ENCODE measurements at places on chromosomes 4 and X.

GRCh38 chr4:94370533-94371254 is 28.1 kb upstream of the HPGDS start:
- DNase-seq = no peak

DNA sequence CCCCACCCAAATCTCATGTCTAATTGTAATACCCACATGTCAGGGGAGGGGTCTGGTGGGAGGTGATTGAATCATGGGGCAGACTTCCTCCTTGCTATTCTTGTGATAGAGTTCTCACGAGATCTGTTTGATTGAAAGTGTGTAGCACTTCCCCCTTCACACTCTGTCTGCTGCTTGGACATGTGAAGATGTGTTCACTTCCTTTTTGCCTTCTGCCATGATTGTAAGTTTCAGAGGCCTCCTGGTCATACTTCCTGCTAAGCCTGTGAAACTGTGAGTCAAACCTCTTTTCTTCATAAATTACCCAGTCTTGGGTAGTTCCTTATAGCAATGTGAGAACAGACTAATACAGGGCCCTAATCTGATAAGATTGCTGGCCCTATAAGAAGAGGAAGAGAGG is 1514.8 kb downstream of the RPA4 start:
- no peak for DNase-seq

GRCh38 chr4:40962551-40963180 is 212.9 kb downstream of the NSUN7 start:
- DNase-seq = peak; percentile 36

DNA sequence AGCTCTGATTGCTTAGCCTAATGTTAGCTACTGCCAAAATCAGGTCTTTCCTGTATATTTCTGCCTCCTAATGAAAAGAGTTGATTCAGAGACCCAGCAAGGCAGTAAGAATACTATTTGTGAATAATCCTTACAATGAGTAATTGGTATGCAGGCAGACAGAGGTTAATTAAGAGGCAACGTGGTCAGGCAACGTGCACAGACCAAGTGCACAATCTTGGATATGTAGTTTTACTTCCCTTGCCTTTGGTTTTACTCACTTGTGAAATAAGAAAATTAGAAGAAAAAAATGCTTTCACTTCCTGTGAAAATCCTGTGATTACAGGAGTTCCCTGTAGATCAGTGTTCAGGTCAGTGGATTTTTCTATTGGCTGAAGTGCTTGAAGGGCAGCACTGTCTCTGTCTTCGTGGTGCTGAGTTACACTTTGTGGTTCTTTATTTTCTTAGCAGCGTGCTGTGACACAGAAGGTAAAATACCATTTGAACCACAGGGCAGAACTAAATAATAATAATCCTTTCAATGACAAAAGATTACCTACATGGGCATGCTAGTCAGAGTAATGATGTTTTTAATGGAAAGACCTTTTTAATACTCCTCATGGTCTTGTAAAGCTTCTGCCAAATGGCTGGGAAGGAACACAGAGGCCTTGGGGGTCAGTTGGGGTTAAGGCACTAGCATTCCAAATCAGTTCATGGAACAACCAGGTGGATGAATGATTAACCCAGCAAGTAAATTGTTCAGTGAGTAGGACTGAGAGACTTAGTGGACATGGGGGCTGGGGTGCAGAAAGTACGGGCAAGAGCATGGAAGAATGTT is 430.9 kb downstream of the MAPK10 start:
- peak; percentile 42 for DNase-seq

- DNase-seq = no peak
These were observed 2268.1 kb downstream of the PCDH7 start for GRCh38 chr4:32988165-32988811.

DNA sequence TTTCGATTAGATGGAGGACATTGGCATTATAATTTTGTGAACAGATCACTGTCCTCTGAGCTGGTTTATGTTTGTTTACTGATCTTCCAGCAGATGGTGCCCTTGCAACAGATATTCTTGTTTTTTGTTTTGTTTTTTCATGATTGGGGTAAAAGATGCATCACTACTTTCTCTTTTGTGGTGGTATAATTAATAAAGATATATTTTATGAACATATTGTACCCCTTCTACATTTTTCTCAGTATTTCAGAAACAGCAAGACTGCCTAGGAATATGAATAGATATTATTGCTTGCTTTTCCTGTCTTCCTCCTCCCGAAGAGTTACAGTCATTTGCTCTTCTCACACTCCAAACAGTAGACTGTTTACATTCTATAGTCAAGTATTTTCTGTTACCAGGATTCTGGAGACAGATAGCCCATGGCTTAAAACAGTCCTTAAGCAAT is 905.2 kb downstream of the TRAM1L1 start:
- DNase-seq = no peak

DNA sequence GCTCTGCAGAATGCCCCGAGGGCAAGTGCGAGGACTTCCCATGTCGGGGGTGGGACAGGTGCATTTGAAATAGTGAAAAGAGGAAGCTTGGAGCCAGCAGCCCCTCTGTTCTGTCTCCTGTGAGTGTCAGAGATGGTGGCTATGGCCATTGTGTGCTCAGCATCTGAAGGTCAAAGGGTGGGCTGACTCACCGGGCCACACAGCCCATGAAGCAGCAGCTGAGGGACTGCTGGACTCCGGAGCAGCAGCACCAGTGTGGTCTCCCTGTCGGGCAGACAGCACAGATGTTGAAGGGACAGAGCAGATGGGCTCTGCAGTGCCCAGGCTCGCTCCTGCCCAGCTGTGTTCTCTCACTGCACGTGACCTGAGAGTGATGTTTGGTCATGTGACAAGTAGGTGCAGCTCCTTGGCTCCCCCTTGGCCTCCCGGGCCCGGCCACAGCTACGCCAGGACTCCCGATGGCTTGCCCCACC is 53.5 kb downstream of the TBC1D14 start:
- DNase-seq = peak; percentile 13

DNA sequence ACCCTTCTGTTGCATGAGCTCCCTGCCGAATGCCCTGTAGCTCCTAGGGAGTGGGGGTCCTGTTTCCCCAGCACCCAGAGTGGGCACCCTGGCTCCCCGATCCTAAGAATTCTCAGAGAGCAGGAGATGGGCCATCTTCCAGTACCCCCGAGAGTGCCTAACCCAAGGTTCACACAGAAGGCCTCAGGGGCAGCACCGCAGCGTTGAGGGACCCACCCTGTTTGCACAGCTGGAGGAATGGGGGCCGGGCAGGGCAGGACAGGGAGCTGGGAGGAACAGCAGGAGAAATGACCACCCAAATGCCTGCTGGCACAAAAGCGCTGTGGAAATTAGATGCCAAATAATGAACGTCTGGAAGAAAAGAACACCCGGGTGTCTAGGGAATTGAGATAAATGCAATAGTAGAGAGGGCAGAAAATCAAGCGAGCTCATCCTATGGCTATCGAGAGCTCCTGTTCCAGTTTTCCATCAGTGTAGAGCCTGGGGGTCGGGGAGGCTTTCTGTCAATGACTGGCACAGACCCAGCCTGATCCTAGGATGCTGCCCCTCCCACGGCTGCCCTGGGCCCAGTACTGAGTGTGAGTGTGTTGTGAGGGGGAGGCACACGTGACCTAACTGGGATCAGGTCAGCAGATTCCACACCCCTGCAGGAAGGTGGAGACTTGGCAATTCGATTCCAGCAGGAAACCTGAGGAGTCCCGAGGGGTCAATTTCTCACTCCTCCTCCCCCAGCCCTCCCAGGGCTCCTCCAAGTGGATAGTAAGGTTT is 25.7 kb downstream of the SEPTIN6 start:
- DNase-seq = no peak

GRCh38 chrX:103817502-103817901 is 14.6 kb downstream of the RAB9B start:
- DNase-seq = peak; percentile 45

DNA sequence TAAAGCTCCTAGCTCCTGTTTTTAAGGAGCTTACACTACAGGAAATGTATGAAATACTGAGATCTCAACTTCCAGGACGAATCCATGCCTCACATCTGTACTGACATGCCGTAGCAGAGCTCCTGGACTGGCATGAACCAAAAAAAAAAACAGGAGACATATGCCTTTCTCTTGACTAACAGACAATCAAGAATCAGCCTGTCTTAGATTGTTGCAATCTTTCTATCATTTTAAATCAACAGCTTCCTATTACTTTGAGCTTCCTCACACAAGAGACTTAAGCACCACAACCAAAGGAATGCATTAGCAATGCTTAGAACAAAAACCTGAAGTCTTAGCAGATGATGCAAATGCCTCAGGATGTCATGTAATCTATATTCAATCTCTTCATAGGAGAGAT is 34.7 kb upstream of the AREG start:
- DNase-seq = no peak

GRCh38 chrX:110066488-110067225 is 63.7 kb downstream of the TMEM164 start:
- no peak for DNase-seq

DNA sequence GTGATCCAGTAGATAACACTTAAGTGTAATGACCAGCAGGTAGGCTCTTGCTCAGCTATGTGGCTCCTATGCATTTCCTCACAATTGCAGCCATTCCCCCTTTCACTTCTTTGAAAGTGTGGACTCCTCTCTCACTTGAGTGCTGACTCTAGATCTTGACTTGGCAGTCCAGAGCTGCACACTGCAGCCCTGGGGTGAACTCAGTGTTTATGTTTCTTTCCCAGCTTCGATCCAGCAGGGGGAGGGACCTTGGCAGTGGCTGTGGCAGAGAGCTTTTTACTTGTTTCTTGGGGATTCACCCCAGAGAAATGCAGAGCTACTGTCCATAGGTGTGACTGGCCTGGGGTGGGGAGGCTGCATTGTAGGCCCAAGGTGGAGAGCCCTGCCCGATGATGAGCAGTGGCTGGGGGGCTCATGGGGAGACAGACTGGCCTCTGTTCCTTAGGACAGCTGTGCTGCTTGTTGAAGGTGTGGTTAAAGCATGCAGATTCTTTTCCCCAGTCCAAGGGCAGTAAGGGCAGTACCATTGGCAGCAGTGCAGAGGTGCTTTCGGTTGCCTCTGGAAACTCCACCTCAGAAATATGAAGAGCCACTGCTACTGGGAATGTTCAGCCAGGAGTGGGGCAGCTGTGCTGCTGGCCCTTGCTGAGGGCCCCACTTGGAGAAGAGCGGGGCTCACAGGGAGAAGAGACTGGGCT is 134.7 kb downstream of the SH3BGRL start:
- DNase-seq = no peak

GRCh38 chr4:38322714-38323113 is 341.3 kb upstream of the KLF3 start:
- DNase-seq = peak; percentile 60

GRCh38 chr4:168877511-168878491 is 132.3 kb downstream of the CBR4 start:
- no peak for DNase-seq

DNA sequence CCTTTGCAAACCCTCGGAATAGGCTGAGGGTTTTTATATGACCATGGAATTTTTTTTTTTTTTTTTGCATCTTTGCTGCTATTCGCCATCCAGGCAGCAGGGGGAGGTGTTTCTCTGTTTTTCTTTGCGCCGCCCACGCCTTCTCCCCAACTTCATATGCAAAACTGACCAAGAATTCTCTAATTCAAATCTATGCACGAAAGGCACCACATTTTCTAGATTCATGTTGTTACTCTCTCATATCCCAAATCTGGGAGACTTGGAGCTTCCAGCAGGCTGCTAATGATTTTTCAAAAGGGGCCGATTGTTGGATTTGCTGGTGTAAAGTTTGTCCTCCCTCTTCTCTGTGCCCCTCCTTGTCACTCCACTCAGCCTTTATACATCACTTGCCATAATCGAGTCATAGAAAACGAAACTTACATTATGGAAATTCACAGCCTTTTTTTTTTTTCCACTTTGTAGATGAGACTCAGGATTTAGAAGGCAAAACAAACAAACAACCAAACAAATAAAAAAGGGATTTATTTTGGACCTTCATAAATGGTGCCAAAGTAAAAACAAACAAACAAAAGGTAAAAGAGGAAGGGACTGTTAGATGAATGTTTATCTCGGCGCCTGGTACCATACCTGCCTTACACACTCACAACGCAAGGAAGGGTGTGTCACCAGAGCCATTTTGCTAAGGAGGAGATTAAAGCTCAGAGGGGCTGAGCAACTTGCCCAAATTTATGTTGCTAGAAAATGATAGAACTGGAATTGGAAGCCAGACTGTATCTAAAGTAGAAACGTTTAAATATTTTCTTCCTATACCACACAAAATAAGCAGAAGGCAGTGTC is 29.3 kb upstream of the BOD1L1 start:
- DNase-seq = peak; percentile 60

Data from brain microvascular endothelial cell (primary cell).